ENCODE measurements at places on chromosomes 7 and 10. TPM values are rescaled to one million over a fixed set of nuclear protein-coding genes. Genes with fewer than 3 reads are reported as not detected.

DNA sequence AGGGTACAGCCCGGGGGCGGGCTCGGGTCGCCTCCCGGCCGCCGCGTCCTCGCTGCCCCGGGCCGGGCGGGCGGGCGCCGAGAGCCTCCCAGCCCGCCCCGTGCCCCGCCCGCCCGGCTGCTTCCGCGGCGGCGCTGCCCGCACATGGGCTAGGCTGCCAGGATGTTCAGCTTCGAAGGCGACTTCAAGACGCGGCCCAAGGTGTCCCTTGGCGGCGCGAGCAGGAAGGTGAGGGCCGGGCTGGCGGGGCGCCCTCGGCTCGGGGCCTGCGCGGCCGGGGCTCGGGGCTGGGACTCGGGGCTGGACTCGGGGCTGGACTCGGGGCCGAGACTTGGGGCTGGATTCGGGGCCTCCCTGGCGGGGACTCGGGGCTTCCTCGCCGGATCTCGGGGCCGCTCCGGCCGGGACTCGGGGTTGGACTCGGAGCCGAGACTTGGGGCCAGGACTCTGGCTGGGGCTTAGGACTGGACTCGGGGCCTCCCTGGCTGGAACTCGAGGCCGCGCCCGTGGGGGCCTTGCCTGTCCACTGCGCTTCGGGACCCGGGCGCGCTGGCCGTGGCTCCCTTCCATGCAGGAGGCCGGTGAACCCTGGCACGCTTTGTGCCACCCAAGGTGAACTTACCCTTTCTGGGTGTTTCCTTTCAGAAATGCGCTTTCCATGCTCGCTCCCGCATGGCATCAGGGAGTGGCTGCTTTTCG, 534 bp downstream of the UBE3C start:
- DNase-seq = peak; percentile 53

GRCh38 chr7:95318501-95319100, 5.7 kb downstream of the PON1 start:
- no peak for DNase-seq

CCL24 gene
- not detected for polyA plus RNA-seq

- no peak for DNase-seq
Measured at GRCh38 chr7:138030679-138031351, 28.9 kb upstream of the CREB3L2 start.
